SHP77 treated with DMSO at 0.1 percent for 48 hours (cell line): ENCODE measurements at places on chromosomes 16 and 17.

DNA sequence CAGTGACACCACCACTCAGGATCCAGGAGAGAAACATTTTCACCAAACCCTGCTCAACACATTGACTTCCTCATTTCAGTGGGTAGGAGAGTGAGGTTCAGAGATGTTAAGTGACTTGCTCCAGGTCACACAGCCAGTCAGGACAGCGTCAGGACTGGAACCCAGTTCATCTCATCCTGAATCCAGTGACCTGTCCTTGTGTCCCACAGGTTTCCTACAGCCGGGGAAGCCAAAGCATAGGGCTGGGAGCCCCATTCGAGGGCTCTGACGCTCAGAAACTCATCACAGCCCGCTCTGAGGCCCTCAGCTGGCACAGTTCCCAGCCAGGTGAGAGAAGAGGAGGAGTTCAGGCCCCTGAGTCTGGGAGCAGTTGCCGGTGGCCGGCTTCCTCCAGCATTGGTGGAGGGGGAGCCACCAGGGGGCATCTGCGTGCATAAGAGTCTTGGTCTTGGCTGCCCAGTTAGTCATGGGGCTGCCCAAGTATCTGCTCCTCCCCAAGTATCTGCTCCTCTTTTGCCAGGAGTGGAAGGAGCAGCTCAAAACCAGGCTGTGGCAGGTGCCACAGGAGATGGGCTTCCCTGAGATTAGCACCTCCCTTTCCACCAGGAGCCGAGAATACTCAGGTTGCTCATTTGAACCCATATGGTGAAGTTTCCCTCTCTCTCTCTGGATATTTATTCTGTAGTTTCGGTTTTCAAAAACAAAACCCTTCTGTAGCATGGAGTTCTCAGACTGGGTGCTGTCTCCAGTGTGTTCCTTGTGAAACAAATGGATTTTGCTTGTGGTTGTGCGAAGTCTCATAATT, 56.0 kb downstream of the TNFRSF13B start:
- DNase-seq = peak; percentile 76

DNA sequence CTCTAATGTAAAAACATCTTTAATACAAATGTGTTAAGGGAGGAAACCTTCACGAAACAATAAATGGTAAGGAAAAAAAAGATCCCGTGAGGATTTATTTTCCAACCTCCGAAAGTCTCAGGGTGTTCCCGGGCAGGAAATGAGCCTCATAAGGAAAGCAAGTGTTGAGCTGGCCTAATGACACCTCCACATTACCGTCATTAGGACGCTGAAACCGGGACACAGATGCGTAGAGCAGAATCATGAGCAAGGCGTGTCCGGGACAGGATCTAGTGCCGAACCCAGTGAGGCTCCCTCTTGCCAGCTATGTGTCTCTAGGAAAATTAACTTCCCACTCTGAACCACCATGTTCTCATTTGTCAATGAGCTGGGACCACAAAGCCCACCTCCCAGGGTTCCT, 22.7 kb upstream of the CYTH1 start:
- no peak for DNase-seq

GRCh38 chr17:75371339-75371738, 34.1 kb downstream of the GRB2 start:
- DNase-seq = no peak

DNA sequence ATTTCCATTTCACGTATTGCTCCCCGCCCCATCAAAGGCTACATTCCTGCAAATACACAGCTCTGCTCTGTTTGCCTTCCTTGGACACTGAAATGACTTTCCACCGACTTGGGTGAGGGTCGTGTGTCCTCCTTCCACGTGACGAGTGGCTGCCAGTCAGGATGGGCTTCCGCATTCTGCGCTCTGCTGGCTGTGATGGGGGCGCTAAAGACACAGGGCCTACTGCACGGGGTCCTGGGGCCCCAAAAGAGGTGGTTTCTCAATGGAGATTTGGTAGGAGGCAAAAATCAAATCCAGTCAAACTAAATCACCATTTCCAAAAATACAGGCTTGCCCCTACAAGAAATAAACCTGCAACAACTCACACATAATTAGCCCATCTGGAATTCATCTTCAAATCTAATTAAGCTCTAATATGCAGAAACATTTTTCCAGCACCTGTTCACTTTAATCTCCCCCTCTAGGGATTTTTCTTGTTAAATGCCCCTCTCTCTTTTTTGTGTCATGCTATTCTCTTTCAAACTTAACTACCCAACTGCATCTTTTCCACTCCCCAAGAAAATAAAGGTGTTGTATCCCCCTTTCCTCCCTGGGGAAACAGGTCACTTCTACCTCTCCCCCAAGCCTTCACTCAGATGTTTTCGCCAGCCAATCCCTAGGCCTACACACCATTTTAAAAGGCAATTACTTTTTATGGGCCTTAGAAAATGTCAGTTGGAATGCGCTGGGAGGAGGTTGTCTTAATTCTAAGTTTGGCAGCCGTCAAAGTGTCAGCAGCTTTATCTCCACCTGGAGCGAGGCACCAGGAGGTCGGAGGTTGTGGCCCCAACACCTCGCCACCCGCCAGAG, 21.9 kb upstream of the FAAP100 start:
- DNase-seq = no peak
